ENCODE measurements at places on chromosomes 6 and 20.

DNA sequence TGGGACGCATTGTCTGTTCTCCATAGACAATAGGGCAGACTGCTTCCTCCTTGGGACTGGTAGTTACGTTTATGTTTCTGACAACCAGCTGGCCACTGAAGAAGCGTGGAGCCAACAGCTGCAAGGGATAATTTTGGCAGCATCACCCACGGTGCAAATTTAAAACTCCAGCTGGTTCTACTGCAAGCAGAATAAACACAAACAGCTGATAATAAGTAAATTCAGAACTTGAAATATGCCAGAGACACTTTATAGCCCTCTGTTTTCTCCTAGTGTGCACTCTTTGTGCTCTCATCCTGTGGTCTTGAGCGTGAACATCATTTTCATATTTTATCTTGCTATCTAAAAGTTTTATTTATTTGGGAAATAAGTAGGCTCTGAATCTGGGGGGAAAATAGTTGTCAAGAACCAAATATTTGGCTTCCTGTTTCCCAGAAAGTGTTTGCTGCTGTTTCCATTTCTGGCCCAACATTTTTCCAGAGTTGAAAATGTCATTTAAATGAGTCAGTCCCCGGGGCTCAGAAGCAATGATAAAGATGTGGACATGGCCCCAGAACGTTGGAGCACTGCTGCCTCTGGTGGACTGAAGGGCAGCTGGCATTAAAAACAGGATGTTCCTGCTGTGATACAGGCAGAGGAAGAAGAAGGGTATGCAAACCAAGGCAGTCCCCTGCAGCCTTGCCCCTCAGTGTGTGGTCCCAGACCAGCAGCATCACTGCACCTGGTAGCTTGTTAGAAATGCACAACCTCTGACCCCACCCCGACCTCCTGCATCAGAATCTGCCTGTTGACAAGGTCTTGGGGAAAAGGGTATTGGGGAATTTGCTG lies 12.5 kb upstream of the THBD start:
- DNase-seq: no peak

DNA sequence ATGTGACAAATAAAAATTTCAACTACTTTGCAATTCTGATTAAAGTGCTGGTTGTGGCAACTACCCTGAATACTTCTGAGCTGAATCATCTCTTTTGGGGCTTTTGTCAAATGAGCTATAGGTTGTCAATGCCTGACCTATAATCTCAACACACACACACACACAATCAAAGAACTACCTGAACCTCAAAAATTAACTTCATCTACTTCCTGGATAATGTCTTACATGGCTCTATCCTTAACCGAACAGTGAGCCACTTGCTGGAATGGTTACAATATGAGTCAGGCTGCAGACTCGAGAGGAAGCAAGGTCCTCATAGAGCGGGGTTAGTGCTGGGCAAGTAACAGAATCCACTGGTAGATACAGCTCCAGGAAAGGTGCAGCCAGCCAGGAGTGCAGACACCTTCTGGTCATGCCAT lies 70.6 kb upstream of the DST start:
- DNase-seq: no peak

GRCh38 chr6:34529665-34530327 lies 26.3 kb downstream of the SPDEF start:
- no peak for DNase-seq

GRCh38 chr6:105664931-105665330 lies 262.0 kb upstream of the PREP start:
- no peak for DNase-seq

DNA sequence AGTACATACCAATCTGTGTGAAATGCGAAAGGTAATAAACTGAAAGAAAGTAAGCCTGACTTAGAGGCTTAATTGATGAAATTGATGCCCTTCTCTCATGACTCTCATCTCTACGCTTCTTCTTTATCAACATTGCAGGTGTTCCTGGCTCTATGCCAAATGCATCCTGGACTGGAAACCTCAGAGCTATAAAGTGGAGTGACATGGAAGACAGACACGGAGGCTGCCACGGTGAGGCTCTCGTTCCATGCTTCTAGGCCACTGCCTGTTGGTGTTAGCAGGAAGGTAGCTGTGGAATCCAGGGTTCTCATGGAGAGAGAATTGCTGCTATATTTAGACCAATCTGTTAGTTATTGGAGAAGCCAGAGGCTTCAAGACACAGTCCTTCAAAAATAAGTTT lies 73.2 kb downstream of the C6orf52 start:
- no peak for DNase-seq

Measured in CD8-positive, alpha-beta T cell (primary cell).